ENCODE measurements at places on chromosomes 6 and 20. TPM values are rescaled to one million over a fixed set of nuclear protein-coding genes. Genes with fewer than 3 reads are reported as not detected.

- DNase-seq: peak; percentile 22
These were observed 229.8 kb downstream of the SOD2 start for GRCh38 chr6:159463119-159463829.

GRCh38 chr6:53483423-53484353 lies 61.2 kb downstream of the GCLC start:
- no peak for DNase-seq

RIPOR2 gene
- total RNA-seq: 0.20 TPM

DNA sequence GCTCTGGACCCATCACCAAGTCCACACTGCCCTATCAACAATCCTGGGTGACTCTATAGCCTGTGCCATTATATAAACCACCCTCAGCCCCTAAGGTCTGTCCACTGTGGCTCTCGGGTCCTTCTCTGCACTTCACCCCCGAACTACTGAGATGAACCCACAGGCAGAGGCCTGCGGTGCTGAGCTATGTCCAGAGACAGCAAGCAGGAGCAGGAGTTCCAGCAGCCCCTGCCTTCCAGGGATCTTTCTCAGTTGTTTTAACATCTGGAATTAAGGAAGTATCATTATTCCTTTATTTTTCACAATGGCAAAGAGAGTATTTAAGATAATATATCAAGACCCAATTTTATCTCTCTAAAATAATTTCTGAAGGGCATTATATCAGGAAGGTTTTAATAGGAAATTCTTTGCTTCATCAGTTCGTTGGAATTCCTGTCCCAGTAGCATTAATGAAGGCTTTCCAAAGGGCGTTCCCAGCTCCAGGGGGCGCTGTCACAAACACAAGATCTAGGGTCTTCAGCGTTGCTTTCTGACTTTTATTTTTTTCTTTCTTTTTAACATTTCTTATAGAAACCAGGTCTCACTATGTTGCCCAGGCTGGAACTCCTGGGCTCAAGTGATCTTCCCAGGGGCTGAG lies 27.3 kb downstream of the RRBP1 start:
- DNase-seq: peak; percentile 16

GRCh38 chr6:17714177-17714576 lies 7.5 kb upstream of the NUP153 start:
- no peak for DNase-seq

GRCh38 chr6:106369739-106370138 lies 9.2 kb downstream of the CRYBG1 start:
- DNase-seq: no peak

DNA sequence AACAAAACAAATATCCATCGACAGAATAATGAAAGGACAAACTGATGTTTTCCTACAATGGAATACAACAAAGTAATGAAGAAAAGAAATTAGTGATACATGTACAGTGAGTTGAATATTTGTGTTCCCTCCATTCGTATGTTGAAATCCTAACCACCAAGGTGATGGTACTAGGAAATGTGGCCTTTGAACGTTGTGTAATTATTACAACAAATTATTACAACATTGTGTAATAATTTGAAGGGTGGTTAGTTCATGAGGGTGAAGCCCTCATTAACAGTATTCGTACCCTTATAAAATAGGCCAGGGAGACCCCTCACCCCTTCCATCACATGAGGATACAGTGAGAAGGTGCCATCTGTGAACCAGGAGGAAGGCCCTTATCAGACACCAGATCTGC lies 339.4 kb downstream of the BMP2 start:
- DNase-seq: no peak

DNA sequence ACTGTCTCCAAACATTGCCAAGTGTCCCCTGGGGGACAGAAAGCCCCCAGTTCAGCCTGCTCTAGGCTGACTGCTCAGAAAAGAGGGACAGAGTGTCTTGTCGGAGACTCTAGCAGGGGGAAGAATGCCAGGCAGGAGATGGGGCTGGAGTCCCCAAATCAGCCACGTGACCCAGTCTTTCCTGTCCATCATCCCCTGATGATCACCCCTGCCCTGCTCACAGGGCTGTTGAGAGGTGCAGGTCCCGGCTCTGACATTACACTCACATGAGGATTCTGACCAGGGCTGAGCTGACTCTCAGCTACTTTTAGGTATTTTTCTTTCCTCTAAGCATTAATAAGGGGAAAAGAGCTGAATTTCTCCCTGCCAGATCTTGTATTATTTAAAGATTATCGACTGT lies 115.8 kb downstream of the SULF2 start:
- DNase-seq: no peak

DNA sequence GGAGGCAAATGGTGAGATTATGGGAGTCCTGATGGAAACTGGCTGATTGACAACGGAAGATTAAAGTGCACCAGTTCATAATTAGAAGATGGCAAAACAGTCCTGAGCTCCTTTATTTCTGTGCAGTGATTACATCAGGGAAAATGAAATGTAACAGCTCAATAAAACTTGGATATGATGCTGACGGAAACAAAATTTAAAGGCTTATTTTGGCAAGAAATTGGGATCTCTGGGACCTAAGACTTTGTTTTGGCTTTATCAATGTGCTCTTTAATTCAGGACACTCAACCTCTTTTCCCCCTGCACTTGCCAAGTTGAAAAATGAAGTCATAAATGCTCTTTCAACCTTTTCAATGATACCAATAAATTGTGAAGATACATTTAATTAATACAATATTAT lies 226.8 kb downstream of the C6orf118 start:
- no peak for DNase-seq

KAT14 gene
- 2.6 TPM for total RNA-seq
